ENCODE measurements at places on chromosomes 5 and 9.

GRCh38 chr5:95398989-95399388 lies 7.8 kb downstream of the FAM81B start:
- no peak for DNase-seq

DNA sequence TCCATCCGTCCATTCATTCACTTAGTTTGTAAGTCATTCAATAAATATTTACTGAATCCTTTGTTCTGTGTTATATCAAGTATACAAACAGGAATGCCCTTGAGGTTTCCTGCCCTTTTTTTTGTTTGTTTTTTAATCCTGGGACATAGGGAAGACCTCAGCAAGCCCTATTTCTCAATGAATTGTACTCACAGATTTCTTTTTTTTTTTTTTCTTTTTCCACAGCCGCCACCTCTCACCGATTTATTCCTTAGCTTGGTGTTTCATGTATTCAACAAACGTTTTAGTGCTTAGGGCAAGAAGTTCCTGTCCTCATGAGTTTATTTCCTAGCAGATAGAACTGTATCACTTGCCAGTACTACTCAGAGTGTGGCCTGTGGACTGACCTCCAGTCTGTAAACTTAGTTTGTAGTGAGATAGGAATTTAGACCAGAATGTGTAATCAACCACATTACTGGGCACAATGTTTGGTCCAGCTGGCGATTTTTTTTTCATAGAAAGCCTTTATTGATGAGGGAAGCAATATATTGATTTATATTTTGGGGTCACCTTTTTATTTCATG lies 35.4 kb upstream of the C5orf47 start:
- DNase-seq: no peak

- peak; percentile 62 for DNase-seq
Measured at GRCh38 chr9:84393266-84393950, 52.9 kb upstream of the SLC28A3 start.

DNA sequence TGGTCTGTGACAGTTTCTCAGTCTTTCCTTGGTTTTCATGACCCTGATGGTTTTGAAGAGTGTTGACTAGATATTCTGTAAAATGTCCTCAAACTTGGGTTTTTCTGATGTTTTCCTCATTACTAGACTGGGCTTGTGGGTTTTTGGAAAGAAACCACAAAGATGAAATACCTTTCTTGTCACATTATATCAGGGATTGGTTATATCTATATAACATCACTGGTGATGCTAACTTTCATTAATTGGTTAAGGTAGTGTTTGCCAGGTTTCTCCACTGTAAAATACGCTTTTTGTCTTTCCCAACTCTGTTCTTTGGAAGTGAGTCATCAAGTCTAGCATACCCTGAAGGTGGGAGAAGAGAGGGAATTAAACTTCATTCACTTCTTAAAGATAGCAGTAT lies 3.3 kb upstream of the IL31RA start:
- DNase-seq: no peak

GRCh38 chr5:35264509-35264908 lies 34.2 kb upstream of the PRLR start:
- DNase-seq: no peak

GRCh38 chr9:79651251-79651795 lies 79.6 kb downstream of the TLE4 start:
- DNase-seq: no peak

- DNase-seq: no peak
Measured at GRCh38 chr5:1502737-1503120, 21.0 kb downstream of the LPCAT1 start.

DNA sequence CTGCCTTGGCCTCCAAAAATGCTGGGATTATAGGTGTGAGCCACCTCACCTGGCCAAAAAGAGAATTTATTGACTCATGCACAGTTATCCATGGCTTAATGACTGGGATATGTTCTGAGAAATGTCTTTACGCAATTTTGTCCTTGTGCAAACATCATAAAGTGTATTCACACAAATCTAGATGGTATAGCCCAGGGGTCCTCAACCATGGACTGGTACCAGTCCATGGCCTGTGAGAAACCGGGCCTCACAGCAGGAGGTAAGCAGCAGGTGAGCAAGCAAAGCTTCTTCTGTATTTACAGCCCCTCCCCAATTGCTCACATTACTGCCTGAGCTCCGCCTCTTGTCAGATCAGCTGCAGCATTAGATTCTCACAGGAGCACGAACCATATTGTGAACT lies 12.4 kb upstream of the SIL1 start:
- no peak for DNase-seq

DNA sequence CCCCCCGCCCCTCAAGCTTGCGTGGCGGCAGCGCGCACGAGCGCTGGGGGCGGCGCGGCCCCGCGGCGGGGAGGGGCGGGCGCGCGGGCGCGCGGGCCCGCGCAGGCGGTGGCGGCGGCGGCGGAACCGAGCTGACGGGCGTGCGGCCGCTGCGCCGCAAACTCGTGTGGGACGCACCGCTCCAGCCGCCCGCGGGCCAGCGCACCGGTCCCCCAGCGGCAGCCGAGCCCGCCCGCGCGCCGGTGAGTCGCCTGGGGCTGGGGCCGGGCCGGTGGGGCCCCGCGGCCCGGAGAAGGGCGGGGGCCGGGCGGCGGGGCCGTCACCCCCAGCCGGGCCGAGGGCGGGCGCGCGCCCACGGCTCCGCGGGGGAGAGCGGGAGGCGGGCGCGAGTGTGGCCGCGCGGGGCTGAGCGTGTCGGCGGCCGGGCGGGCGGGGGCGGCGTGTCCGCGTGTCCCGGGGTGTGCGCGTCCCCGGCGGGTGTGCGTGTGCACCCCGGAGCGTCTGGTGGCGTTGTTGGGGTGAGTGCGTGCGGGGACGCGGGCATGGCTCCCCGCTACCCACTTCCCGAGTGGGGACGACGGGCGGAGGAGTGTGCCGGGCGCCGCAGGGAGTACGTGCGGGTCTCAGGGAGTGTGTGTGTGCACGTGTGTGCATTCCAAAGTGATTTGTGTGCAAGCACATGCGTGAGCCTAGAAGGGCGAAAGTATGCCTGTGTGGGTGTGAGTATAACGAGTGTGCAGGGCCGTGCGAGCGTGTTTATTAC lies at the start of gene NEK6:
NEK6 (plus strand) TSS at position 106 of the 763 bp plus-strand sequence. CDS start 44,016 bp downstream, outside the sequence.
- peak; percentile 93 for DNase-seq

- DNase-seq: peak; percentile 62
Measured at GRCh38 chr5:54229041-54229780, 81.2 kb downstream of the ARL15 start.

DNA sequence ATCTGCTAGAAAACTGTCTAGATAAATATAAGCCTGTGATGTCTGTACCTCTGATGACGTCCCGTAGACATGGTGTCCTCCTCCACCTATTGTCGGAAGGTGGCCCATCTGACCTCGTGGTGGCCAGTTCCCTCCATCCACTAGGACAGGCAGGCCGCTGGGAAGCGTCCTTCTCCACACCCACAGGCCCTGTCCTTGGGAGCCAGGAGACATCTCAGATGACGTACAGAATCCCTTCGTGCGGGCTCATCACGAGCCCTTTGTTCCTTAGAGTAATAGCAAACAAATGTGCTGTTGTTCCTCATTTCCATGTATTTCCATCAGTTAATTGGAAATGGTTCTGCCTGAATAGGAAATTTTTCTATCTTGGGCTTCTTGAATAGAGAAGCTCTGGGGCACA lies 38.3 kb upstream of the TENT4A start:
- DNase-seq: no peak

GRCh38 chr5:169331292-169331852 lies 30.4 kb upstream of the SLIT3 start:
- DNase-seq: no peak

- no peak for DNase-seq
Measured at GRCh38 chr5:1504069-1504595, 19.6 kb downstream of the LPCAT1 start.

GRCh38 chr5:569358-569867 lies 42.7 kb upstream of the CEP72 start:
- DNase-seq: peak; percentile 53

DNA sequence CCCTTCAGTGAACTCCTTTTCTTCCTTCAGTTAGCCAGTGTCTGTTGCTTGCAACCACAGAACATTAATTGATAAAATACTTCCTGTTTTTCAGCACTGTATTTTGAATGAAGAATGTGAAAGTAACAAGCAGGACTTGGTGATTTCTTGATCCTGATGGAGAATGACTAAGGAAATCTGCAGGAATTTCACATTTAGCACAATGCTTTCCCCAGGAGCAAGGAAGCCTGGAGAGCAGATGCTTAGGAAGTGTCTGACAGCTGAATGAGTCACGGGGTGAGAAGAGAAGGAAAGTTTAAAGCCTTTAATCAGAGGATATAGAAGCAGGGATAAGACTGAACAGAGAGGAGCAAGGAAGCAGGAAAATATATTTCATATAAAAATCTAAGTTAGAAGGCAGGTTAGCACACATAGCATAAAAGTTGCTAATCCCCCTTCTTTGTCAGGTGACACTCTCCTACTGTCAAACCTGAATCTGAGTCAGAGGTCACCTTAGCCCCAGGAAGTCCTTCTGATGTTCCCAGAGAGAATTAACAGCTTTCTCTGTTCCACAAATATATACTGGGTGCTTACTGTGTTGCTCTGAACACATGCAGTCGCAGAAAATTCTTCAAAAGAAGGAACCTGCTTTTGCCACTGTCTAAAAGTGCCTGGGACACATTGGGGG lies 59.7 kb downstream of the GNA14 start:
- no peak for DNase-seq

DNA sequence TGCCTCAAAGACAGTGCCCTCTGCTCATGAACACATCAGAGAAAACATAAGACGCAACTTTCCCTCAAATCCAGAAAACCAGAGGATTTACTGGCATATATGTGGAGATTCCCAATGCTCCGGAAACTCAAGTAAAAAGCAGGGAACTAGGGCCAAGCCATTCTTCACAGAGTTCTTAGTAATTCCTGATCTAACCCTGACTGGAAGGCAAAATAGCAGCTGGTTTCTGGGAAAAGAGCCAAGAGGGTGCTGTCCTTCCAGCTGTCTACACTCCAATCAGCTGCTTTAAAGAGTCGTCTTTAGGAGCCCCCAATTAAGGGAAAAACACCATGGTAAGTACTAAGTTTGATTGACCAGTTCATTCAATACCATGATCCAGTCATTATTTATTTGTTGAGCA lies 49.6 kb downstream of the GNA14 start:
- no peak for DNase-seq

DNA sequence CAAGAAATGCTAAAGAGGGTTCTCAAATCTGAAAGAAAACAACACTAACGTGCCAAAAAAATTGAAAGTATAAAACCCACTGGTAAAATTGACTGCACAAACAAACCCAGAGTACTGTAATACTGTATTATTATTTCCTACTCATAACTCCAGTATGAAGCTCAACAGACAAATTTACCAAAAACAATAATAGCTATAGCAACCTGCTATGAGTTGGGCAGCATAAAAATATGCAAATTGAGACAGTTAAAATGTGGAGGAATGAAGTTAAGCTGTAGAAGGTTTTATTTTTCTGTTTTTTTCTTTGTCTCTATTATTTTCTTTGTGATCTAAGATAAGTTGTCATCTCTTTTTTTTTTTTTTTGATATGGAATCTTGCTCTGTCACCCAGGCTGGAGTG lies 15.7 kb downstream of the KIF4B start:
- no peak for DNase-seq

- DNase-seq: no peak
Measured at GRCh38 chr9:76116913-76117312, 226.4 kb downstream of the PCSK5 start.

GRCh38 chr5:146993876-146994530 lies 115.4 kb upstream of the PPP2R2B start:
- DNase-seq: no peak

GRCh38 chr5:40991168-40991980 lies 79.8 kb downstream of the MROH2B start:
- no peak for DNase-seq

DNA sequence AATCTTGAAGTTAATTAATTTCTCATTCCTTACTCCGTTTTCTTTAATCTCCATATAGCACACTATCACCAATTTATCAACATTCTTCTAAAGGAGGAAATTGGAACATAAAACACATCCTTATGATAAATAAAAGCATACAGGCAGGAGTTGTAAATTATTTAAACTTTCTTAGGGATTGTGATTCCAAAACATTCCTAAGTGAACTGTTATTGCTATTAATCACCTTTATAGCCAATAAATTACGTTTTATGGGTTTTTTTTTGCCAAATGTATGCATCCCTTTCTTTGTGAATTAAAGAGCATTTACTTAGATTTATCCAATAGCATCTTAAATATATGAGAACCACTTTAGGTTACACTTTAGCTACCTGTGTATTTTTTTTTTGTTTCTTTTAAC lies 55.3 kb downstream of the FBXO4 start:
- no peak for DNase-seq

GRCh38 chr9:118305331-118305730 lies 601.1 kb downstream of the TLR4 start:
- no peak for DNase-seq

- no peak for DNase-seq
Measured at GRCh38 chr9:13461414-13461991, 182.0 kb upstream of the MPDZ start.

DNA sequence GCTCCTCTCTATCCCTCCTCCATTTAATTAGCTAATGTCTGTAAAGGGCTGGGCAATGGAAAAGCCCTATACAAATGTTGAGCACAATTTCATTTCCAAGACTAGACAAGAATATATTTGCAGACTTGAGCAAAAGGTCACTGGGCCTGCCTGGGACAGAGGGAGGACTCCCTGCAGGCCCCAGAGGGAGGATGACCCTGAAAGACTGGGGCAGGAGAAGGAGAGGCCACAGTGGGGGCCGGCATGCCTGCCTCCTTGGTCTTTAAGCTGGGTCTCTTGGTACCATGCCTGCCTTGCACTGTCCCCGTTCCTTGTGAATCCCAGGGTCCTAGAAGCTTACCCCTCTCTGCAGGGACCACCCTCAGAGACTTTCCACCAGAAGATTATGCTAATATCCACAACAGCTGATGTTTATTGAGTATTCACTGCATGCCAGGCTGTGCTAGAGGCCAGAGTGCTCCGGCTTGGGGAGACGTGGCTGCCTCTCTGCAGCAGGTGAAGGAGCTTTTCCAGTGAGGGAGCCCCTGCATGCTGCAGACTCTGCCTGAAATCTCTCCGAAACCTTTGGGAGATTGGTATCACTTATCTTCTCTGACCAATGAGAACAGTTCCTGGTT lies 72.7 kb upstream of the HSPA9 start:
- no peak for DNase-seq

- no peak for DNase-seq
Measured at GRCh38 chr9:21414220-21414940, 5.5 kb downstream of the IFNA8 start.

GRCh38 chr9:37994639-37995347 lies 74.2 kb downstream of the SHB start:
- DNase-seq: peak; percentile 90

All from upper lobe of left lung (tissue), 6 donors.